ENCODE measurements at places on chromosomes 12 and 14. TPM values are rescaled to one million over a fixed set of nuclear protein-coding genes. Genes with fewer than 3 reads are reported as not detected.
A peak's percentile ranks its signal among the peaks of the same experiment; 100 is the strongest.

DNA sequence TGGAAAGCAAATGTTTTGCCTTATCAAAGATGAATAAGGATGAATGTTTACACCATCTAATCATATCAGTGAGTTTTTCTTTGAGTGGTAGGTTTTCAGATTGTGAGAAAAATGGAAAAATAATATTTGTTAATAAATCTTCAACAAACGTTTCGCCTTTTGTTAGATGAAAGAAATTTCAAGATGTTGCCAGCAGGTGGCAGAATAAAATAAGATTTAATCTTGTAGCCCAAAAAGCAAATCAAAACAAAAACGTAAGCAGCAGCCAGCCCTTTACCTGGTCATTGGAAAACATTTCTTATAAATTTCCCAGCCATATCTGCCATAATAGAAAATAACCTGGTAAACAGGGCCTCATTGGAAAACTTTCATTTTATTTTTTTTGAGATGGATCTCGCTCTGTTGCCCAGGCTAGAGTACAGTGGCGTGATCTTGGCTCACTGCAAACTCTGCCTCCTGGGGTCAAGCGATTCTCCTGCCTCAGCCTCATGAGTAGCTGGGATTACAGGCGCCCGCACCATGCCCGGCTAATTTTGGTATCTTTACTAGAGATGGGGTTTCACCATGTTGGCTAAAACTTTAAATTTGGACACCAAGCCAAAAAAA is 15.4 kb upstream of the TMEM120B start:
- DNase-seq: no peak
- H3K4me3 ChIP-seq: no peak overlapping the region
- H3K27ac ChIP-seq: no peak overlapping the region
- peaks cover 8% of the 10 kb centered on the region for H3K4me1 ChIP-seq

- peak; percentile 65 for DNase-seq
- H3K27ac ChIP-seq: no peak overlapping the region
- no peaks in the 10 kb centered on the region for H3K36me3 ChIP-seq
- H3K4me1 ChIP-seq: no peaks in the 10 kb centered on the region
Observed at GRCh38 chr14:93137864-93138263, 22.1 kb upstream of the ITPK1 start.

AKAP5 gene
- 0.18 TPM for total RNA-seq

DNA sequence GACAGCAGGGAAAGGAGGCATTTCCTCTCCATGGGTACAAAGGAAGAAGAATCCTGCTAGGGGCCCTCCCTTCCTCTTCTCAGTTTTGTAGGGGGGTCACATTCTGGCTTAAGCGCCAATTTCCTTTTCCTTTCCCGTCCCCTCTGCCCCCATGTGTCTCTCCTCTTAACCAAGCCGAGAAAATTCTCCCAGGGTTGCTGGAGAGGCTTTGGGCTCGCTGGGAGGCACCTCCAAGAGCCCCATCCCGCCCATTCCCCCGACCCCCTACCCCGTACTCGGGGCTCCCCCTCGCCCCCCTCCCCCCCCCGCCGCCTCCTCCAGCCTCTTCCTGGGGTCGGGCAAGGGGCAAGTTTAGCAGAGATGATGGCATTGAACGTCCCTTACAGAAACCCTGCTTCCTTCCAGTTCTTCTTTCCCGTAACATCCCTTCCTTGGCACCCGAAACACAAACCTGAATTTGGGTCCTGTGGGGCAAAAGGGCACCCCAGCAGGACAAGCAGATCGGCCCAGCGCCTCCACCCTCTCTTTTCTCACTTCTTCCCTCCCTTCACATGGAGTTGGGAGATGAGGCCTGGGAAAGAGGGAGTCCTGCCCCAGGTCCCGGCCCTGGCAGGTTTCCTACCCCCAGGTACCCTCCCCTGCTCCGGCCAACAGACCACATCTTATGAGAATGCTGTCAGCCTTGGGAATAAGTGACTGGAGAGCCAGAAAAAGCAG is 13.7 kb downstream of the PLEKHG6 start:
- no peak for DNase-seq
- H3K36me3 ChIP-seq: peaks cover under 1% of the 10 kb centered on the region
- H3K27ac ChIP-seq: peak overlapping the region; percentile 83
- H3K4me1 ChIP-seq: peaks cover 65% of the 10 kb centered on the region
- peak overlapping the region; percentile 42 for H3K4me3 ChIP-seq

KRT8 gene
- 0.54 TPM for total RNA-seq

- no peak for DNase-seq
- no peaks in the 10 kb centered on the region for H3K4me1 ChIP-seq
- H3K27me3 ChIP-seq: peaks cover 2% of the 10 kb centered on the region
- H3K4me3 ChIP-seq: no peak overlapping the region
- H3K36me3 ChIP-seq: no peaks in the 10 kb centered on the region
Observed at GRCh38 chr12:53871367-53871766, 67.3 kb upstream of the HOXC13 start.

DNA sequence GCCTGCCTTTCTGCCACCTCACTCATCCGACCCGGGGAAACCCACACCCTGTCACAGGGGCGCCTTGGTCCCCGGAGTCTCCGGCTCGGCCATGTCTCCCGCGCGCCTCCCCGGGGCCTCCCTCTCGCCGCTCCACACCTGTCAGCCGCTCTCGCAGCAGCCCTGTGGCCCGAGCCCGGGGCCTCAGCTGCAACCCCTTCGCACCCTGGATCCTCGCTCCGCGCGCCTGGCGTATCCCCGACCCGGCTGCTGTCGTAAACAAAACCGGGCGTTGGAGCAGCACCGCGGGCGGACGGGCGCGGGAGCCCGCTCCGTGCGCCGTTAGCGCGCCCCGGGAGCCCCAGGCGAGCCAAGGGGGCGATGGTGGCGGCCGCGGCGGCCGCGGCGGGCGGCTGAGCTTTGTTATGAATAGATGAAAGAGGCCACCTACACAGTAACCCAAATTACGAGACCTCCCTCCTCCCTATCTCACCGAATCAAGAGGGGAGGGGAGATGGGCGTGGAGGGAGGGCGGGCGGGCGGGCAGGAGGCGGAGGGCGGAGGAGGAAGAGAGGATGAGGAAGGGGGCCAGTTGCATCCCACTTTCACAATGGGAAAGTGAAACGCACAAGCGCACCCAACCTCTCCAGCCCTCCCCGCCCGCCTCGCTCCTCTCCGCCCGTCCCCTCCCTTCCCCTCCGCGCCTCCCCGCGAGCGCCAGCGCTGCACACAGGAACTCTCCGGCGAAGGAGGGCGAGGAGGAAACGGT is at the start of gene PLXNC1:
Gene PLXNC1 (plus strand): TSS at position 587 of the 748 bp plus-strand sequence. CDS start 395 bp downstream, outside the sequence.
- H3K4me3 ChIP-seq: peak within 1 kb of the TSS; percentile 69
- H3K4me1 ChIP-seq: no peaks in the 10 kb centered on the region
- peak; percentile 77 for DNase-seq
- H3K27me3 ChIP-seq: peaks cover 51% of the 10 kb centered on the region

DNA sequence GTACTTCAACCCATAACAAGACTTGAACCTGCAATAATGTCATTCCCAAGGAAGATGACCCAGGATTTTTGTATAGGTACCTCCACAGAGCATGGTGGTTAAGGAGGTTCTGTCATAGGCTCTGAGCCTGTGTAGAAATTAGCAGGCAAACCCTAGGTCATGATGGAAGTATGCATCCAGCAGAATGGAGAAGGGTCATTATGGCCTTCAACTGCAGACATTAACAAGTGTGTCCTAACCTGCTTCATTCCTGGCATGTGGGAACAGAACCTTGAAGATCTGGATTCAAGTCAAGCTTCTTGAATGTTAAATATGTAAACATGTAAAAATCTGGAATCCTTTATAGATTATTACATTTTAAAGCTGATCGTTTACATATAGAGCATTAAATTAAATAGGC is 116.2 kb upstream of the SLC38A4 start:
- peaks cover 10% of the 10 kb centered on the region for H3K4me1 ChIP-seq
- no peak overlapping the region for H3K27ac ChIP-seq
- H3K36me3 ChIP-seq: no peaks in the 10 kb centered on the region
- no peaks in the 10 kb centered on the region for H3K27me3 ChIP-seq
- H3K4me3 ChIP-seq: no peak overlapping the region
- no peak for DNase-seq

All from psoas muscle (tissue), 8 donors.